ENCODE measurements at places on chromosomes 12 and 14.
A peak's percentile ranks its signal among the peaks of the same experiment; 100 is the strongest.

GRCh38 chr12:108029051-108029835, 99.8 kb upstream of the WSCD2 start:
- H3K27me3 ChIP-seq, result peaks cover 2% of the 10 kb centered on the region
- no peaks in the 10 kb centered on the region for H3K36me3 ChIP-seq
- no peak overlapping the region for H3K27ac ChIP-seq
- DNase-seq, result no peak
- no peaks in the 10 kb centered on the region for H3K4me1 ChIP-seq

- no peak for DNase-seq
- H3K4me3 ChIP-seq, result no peak overlapping the region
- no peak overlapping the region for H3K27ac ChIP-seq
- no peaks in the 10 kb centered on the region for H3K27me3 ChIP-seq
Measured at GRCh38 chr14:42523666-42524065, 917.0 kb downstream of the LRFN5 start.

DNA sequence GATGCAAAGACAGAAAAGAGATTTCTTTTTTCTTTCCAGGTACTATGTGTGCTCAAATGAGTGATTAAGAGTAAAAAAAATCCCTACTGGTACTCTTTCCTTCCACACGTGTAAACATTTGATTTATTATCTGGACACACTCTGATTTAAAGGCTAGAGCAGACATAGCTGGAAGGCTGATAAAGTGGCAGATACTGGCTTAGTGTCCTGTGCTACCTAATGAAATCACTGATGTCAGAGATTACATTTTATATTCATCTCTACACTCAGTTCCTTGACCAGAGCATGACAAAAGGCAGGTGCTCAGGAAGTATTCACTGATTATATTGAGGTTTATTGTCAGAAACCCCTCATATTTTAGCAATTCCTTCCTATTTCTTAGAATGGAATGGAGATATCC, 136.6 kb upstream of the SLC38A2 start:
- H3K4me3 ChIP-seq, result no peak overlapping the region
- H3K27ac ChIP-seq, result no peak overlapping the region
- H3K27me3 ChIP-seq, result no peaks in the 10 kb centered on the region
- H3K4me1 ChIP-seq, result no peaks in the 10 kb centered on the region

- no peaks in the 10 kb centered on the region for H3K36me3 ChIP-seq
- H3K4me1 ChIP-seq, result no peaks in the 10 kb centered on the region
- H3K27me3 ChIP-seq, result no peaks in the 10 kb centered on the region
- no peak overlapping the region for H3K4me3 ChIP-seq
- DNase-seq, result no peak
Measured at GRCh38 chr12:7271893-7272514, 31.9 kb upstream of the ACSM4 start.

- peaks cover 54% of the 10 kb centered on the region for H3K27me3 ChIP-seq
- H3K36me3 ChIP-seq, result no peaks in the 10 kb centered on the region
- H3K4me1 ChIP-seq, result peaks cover 7% of the 10 kb centered on the region
- no peak overlapping the region for H3K27ac ChIP-seq
- DNase-seq, result no peak
Measured at GRCh38 chr14:100823413-100824080, 2.4 kb upstream of the MEG3 start.

GRCh38 chr14:92421751-92422150, 91.8 kb upstream of the RIN3 start:
- H3K27ac ChIP-seq, result no peak overlapping the region
- DNase-seq, result no peak
- peaks cover 8% of the 10 kb centered on the region for H3K4me1 ChIP-seq
- H3K4me3 ChIP-seq, result no peak overlapping the region
- H3K36me3 ChIP-seq, result no peaks in the 10 kb centered on the region

DNA sequence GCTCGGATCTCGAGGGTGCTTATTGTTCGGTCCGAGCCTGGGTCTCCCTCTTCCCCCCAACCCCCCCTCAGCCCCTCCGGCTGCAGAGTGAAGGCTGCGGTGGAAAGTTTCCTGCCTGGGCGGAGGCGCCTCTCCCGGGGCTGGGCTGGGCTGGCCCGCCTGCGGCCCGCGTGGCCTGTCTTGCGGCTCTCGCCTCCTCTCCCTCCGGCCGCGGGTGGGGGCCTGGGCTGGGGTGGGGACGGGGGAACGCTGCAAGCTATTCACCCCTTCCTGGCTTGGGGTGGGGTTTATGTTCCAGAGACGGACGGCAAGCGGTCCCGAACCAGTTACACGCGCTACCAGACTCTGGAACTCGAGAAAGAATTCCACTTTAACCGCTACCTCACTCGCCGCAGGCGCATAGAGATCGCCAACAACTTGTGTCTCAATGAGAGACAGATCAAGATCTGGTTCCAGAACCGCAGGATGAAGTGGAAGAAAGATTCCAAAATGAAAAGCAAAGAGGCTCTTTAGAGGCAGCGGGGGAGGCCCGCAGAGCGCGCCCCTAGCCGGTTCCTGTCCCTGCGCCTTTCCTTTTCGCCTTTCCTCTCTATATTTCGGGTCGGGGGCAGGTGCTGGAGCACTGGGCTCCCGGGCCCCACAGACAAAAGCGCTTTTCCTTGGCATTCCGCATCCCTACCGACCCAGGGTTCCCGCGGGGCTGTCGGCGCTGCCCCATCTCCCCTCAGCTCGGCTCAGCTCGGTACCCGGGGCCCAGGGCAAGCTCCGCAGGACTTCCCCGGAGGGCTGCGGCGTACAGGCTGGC, 1.3 kb downstream of the HOXC5 start:
- DNase-seq, result no peak
- peak overlapping the region; percentile 10 for H3K4me3 ChIP-seq
- no peaks in the 10 kb centered on the region for H3K36me3 ChIP-seq
- peaks cover 23% of the 10 kb centered on the region for H3K27me3 ChIP-seq
- H3K4me1 ChIP-seq, result no peaks in the 10 kb centered on the region
- H3K27ac ChIP-seq, result no peak overlapping the region

DNA sequence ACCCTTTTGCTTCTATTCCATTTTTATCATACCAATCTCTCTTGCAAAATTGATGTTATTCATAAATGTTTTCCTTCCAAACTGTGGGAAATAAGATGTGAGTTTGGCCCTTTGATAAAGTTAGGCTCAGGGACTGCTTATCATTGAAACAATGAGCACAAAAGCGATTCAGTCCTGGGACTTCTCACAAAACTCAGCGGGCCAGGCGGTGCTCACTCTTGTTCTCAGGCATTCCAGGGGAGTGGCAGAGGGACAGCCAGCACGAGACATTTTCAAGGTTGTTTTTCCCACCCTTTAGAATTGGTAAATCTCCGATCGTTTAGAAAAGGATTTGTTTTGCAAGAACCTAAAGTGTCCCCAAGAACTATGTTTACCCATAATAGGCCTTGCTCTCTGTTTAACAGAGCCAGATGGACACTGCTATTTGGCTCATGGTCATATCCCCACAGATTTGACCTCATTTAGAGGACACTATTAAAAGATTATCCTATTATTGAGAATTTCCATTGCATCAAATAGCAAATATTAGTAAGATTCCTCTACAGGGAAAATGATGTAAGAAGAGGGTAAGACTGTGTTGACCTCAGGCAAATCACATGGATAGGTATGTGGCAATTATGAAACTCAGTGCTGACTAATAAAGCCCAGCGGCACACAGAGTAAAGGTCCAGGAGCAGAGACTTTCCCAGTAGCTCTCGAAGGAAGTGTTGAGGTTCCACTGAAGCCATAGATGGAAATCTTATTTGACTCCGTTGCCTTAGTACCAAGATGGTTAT, 102.7 kb upstream of the USP44 start:
- H3K4me3 ChIP-seq, result no peak overlapping the region
- H3K4me1 ChIP-seq, result no peaks in the 10 kb centered on the region
- DNase-seq, result no peak
- H3K27ac ChIP-seq, result no peak overlapping the region
- H3K27me3 ChIP-seq, result no peaks in the 10 kb centered on the region
- no peaks in the 10 kb centered on the region for H3K36me3 ChIP-seq

DNA sequence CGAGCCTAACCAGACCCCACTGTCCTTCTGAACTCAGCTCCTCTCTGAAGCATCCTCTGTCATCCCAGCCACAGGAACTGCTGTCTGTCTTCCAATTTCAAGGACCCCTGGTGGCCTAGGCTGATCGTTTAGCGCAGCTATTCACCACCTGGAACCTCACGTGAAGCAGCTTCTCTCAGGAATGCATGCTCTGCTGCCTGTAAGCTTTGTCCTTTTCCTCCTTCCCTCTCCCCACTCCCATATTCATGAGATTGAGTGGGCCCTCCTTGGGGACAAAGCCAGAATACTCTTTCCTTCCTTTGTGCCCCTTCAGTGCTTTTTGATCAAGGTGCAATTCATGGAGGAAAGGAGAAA, 17.2 kb downstream of the DPF3 start:
- no peaks in the 10 kb centered on the region for H3K4me1 ChIP-seq
- no peak overlapping the region for H3K4me3 ChIP-seq
- H3K27me3 ChIP-seq, result no peaks in the 10 kb centered on the region
- H3K36me3 ChIP-seq, result no peaks in the 10 kb centered on the region
- H3K27ac ChIP-seq, result no peak overlapping the region

- H3K36me3 ChIP-seq, result no peaks in the 10 kb centered on the region
- no peak for DNase-seq
- peak overlapping the region; percentile 94 for H3K4me3 ChIP-seq
- peak overlapping the region; percentile 99 for H3K27ac ChIP-seq
Measured at GRCh38 chr14:24115422-24116127, 826 bp upstream of the NRL start.

DNA sequence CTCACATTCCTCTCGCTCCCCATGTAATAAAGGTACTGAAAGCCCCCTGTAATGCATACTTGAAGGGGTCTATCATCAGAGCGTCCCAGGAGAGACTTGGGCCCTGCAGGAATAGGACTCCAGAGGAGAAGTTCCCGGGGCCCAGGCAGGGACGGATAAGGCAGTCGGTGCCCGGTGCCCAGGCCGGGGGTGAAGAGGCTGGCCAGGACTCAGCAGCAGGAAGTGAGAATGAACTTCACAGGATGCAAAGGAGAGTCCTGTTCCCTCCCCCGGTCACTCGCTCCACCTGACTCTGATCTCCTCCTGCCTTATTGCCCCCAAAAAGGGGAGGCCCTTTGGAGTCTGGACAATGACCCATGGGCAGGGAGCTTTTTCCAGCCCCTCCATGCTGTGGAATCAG, 40.2 kb downstream of the LRRC74A start:
- H3K36me3 ChIP-seq, result no peaks in the 10 kb centered on the region
- no peak overlapping the region for H3K27ac ChIP-seq
- H3K4me1 ChIP-seq, result peaks cover 27% of the 10 kb centered on the region
- DNase-seq, result no peak
- H3K27me3 ChIP-seq, result peaks cover 41% of the 10 kb centered on the region
- H3K4me3 ChIP-seq, result no peak overlapping the region

DNA sequence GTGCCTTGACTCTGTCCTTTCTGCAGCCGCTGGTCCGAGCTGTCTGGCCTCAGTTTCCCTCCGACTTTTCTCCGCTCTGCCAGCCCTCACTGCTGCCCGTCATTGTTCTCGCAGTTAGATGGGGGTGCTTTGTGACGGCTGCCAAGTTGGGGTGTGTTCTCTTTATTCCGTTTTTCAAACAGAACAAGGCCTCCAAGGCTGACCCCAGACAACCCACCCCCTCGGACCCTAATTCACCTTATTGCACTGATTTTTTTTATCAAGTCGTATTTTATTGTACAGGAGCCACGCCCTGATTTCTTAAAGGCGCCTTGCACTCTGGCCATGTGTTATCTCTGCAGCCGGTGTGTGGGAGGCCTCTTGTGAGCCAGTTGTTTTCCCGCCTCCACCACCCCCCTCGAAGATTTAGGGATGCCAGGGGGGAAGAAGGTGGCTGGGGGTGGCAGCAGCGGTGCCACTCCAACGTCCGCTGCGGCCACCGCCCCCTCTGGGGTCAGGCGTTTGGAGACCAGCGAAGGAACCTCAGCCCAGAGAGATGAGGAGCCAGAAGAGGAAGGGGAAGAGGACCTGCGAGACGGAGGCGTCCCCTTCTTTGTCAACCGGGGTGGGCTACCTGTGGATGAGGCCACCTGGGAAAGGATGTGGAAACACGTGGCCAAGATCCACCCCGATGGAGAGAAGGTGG, 1.3 kb downstream of the VASH1 start:
- no peak overlapping the region for H3K27ac ChIP-seq
- H3K36me3 ChIP-seq, result no peaks in the 10 kb centered on the region
- H3K27me3 ChIP-seq, result peaks cover 3% of the 10 kb centered on the region
- H3K4me1 ChIP-seq, result peaks cover 2% of the 10 kb centered on the region

DNA sequence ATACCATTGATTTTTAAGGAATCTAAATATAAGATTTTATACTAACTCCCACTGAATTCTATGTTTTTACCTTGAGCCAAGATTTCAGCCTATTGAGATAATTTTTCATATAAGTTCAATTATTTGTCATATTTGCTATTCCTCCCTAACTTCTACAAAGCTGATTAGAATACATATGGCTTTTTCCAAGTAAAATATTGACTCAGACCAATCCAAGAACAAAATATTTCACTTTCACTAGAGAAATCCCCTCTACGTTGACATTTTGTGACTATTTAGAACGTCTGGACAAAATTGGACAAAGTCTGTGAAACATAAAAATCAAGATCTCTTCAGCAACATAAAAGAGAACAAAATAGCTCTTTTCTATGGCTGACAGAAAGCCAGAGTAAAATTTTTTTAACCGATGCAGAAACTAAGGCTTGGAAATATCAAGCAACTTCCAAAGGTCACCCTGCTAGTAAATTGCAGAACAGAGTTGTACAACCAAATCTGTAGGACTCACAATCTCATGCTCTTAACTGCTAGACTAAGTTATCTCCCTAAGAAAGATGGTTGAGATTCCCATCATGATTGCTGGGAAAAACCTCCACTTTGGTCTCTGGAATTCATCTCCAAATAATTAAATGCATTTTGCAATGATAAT, 118.0 kb downstream of the GARIN6 start:
- no peaks in the 10 kb centered on the region for H3K36me3 ChIP-seq
- no peak for DNase-seq
- no peaks in the 10 kb centered on the region for H3K27me3 ChIP-seq
- H3K4me1 ChIP-seq, result no peaks in the 10 kb centered on the region
- no peak overlapping the region for H3K4me3 ChIP-seq
